ENCODE measurements at places on chromosomes 4 and X.

- no peak for DNase-seq
Measured at GRCh38 chrX:43589735-43590134, 66.4 kb upstream of the MAOA start.

- DNase-seq: no peak
Measured at GRCh38 chr4:24560868-24561368, 23.4 kb downstream of the DHX15 start.

- no peak for DNase-seq
Measured at GRCh38 chr4:31458813-31459212, 738.6 kb downstream of the PCDH7 start.

GRCh38 chr4:89805297-89805696 is 31.7 kb downstream of the SNCA start:
- no peak for DNase-seq

DNA sequence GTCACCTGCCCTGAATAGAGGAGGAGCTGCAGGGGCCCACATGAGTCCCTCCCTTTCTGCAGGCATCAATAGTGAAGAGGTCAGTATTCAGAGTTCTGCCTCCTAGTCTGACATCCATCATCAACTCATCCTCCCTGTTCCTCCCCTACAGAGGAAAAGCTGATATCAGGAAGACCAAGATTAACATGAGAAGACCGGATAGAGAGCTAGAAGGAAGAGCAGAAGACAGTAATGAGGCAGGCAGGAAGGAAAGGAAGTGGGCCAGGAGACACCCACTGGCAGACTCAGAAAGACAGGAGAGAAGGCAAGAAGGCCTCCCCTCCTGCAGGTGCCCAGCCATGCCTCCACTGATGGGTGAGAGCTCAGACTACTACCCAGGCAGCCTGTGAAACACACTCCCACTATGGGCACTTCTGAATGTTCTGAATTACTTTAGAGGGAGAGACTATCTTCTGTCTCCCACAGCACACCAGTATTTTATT is 74.6 kb downstream of the CC2D2A start:
- no peak for DNase-seq

Measured in NCI-H510A (cell line).